ENCODE measurements at places on chromosomes 4 and X.

- DNase-seq: no peak
Measured at GRCh38 chr4:119026662-119027444, 108.8 kb upstream of the MYOZ2 start.

DNA sequence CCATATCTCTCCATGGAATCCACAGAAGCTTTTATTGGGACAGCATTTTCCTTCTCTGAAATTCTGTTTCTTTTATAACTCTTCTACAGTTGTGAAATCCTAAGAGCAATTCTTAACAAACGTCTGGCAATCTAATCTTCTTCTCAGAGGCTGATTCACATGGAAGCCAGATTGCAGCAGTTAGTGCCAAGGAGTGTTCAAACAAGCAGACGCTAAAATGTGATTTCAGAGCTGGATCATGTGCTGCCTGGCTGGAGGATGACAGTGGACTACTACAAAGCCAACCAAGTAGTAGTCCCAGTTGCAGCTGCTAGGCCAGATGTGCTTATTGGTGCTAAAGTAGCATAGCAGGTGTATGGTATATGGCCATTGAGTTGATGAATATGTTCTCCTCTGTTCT is 27.7 kb upstream of the GLRB start:
- no peak for DNase-seq

DNA sequence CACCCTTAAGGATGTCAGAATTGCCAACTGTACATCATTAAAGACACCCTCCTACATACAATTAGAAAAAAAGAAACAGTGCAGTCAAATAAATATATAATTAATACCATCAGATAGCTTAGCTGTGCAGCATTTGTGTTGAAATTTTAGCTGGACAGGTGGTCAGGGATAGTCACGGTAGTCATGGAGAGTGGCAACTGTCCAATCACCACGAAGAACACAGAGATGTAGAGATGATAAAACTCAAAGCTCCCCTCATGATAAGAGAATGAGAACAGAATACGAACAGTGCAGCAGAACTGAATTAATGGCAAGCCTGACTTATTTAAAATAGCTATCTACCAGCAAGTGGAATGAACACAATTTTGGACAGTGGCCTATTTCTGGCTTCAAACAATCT is 27.2 kb downstream of the SLC39A8 start:
- DNase-seq: no peak

DNA sequence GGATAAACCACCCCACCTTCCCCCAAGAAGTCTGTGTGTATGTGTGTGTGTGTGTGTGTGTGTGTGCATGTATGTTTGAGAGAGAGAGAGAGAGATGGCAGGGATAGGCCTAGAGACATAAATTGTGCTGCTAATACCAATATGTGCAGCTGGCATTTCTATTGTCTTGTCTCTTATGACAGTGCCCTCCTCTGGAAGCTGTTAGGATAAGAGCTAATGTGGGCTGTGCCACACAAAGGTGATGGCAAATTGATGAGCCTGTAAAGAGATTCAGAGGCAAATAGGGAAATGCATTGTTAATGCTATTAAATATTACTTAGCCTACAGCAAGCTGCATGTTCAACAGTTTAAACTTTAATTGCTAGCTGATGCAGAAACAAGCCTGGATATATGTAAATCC is 332.0 kb downstream of the NKX6-1 start:
- no peak for DNase-seq
